ENCODE measurements at places on chromosomes 5 and 9.
A peak's percentile ranks its signal among the peaks of the same experiment; 100 is the strongest.

GRCh38 chr5:74641735-74642542 lies 1.4 kb upstream of the ENC1 start:
- DNase-seq: no peak

GRCh38 chr5:150809363-150809762 lies 30.8 kb downstream of the SMIM3 start:
- DNase-seq: no peak

DNA sequence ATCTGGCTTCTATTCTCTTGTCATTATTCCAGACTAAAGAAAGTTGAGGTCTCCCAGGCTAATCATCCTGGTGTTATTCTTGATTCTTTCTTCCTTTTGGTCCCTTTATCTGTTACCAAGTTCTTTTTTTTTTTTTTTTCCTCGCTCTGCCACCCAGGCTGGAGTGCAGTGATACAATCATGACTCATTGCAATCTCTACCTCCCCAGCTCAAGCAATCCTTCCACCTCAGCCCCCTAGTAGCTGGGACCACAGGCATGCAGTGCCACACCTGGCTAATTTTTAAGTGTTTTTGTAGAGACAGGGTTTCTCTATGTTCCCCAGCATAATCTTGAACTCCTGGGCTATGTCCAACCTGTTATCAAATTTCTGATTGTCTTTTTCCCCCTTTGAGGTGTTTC lies 126.6 kb upstream of the DHFR start:
- no peak for DNase-seq

GRCh38 chr5:67290655-67291054 lies 94.1 kb upstream of the CD180 start:
- no peak for DNase-seq

DNA sequence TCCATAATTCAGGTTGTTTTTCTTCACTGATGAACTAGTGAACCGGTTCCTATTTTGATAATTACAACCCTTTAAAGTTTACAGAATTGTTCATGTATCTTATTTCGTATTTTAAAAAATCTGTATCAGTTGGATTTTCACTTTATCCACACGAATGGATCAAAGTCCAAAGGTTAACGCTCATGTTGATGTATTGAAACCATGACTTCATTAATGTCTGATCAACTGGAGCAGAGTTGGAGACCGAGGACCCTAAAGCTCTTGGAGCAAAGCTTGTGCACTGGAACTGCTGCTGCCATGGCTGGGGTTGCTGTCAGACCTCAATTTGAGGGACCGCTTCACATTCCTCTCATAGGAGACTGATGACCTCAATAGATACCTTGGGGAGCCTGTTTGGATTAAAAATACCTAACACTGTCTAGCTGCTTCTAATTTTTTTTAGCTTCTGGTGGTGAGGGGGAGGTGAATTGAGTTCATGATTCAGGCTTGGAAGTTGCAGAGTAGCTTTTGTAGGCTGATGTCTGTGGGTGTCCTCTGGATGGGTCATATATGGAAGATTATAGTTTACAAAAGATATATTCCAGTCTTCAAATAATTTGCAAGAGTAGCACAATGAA lies 45.1 kb downstream of the KIAA1958 start:
- DNase-seq: no peak

GRCh38 chr5:96315431-96315830 lies 117.6 kb downstream of the PCSK1 start:
- DNase-seq: no peak

DNA sequence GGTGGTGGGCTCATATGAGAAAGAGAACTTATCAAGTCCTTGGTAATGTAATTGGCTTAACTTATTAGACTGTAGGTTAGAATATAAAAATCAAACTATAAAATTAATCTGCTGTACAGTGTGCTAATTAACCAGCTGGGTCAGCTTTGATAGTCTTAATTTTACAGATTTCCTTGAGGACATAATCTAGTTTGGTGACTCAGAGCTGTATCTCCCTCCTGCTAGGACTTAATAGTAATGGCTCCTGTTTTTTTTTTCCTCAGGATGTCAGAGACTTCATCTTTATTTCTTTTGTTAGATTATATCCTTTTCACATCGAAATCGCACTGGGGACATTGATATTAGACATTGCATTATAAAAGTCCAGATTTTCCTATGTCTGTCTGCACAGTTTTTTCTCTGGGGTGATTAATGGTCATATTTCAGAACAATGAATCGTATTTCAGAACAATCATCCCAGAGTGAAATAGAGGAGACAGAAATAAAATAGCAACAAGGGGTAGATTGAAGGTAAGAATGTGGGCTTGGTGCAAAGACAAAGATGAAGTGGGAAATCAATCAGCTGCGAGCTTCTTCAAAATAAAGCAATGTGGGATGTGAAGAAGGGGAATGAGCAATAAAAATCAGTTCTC lies 346.4 kb upstream of the RIOK2 start:
- DNase-seq: no peak

DNA sequence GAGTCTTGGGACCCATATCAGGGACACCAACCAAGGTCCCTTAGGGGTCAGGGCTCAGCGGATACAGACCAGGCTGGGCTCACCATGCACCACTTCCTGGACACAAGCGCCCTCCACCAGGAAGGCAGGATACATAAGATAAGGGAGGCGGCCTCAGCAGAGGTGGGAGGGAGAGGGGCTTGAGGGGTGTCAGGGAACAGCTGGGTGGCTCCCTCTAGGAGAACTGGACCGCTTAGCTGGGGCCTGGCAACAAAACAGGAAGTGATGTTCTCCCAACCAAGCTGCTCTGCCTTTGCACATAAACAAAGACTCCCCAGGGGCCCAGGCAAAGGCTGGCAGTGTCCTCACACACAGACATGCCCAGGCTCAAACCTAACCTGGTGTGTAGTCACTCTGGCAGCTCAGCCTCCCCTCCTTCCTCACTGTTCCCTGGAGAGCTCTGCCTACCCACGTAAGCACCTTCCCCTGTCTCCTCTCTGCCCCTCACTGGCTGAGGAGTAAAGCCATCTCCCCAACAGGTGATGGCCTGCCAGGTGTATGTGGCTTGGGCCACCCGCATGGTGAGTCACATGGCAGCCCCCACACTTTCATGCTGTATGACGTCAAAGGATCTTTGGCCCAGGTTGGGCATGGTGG lies 5.8 kb upstream of the BICD2 start:
- no peak for DNase-seq

DNA sequence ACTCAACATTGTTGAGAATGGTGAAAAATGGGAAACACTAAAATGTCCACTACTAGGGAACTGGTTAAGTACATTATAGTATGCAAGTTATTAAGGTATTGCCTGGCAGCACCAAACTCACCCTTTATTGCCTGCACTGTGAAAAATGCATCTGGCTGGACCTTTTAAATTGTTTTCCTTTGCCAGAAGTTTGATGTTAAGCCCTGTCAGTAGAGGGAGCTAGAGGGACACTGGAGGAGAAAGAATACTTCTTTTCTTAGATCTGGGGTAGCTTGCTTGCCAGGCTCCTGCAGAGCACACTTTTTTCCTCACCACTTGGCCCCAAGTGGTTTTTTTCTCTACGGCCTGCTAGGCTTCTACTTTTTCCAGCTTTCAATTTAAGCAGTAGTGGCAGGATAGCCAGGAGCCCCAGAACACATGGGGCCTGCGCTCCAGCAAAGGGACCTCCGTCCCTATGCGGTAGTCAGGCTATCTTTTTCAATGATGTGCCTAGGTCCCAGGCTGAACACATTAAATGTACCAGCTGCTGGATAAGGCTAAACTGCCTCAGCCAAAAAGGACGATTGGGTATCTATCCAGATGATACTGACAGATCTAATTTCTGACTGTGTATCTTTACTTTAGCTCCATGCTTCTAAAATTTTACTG lies 8.0 kb upstream of the HABP4 start:
- DNase-seq: no peak

DNA sequence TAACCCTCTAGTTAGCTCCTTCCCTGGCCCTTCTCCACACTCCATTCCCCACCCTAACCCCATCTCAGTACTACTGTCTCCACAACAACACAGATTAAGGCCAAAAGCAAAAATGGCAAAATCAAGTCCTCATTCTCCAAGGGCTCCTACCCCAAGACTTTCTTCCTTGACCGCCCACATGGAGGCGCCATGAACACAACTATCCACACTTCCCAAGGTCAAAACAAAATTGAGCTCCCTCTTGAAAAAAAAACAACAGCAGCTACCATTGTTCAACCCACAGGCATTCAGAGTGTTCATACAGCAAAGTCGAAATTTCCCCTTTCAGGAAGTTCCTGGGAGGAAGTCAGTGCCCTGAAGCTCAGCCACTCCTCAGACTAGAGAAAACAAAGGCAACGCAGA lies 54.4 kb downstream of the GNAQ start:
- peak; percentile 17 for DNase-seq

- no peak for DNase-seq
Measured at GRCh38 chr5:120454094-120454798, 9.9 kb upstream of the PRR16 start.

- DNase-seq: no peak
Measured at GRCh38 chr5:175226506-175226905, 217.5 kb downstream of the DRD1 start.

GRCh38 chr5:128262911-128263310 lies 179.3 kb downstream of the SLC12A2 start:
- DNase-seq: no peak

- no peak for DNase-seq
Measured at GRCh38 chr5:15703901-15704300, 203.9 kb downstream of the FBXL7 start.

DNA sequence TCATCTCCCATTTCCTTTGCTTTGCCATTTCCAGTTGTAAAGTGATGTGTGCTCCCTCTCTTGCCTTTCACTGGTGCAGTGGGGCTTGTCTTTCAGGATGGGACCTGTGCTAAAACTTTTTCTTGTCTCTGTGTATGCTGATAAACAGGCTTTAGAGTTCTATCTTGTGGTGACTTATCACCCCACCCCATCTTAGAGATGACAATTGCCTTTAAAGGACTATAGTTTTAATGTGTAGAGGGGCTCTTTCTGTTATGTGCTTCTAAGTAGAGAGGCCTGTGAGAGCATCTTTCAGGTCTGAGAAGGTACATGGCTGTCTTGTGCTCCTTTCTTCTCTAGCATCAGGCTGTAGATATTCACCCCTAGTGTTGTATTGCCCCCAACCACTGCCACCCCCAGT lies 21.9 kb downstream of the MAN2A1 start:
- DNase-seq: no peak

DNA sequence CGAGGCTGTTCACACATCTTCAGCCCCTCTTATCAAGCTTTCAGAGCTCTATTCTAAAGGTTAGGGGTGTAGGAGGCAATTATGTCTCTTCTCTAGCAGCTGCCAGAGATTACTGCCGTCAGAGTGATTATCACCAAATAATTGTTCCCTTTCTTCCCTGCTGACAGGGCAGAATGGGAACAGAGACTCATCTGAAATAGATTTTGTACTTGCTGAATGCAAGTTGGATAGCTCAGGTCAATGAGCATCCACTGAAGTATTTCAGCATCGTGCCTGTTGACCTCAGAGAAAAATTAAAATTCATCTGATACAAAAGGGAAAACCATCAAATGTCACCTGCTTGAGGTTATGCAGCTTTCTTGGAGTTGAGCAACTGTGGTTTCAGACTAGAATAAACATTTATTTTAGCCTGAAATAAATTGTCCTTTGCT lies 213.7 kb upstream of the MAP3K1 start:
- DNase-seq: no peak

GRCh38 chr5:168707716-168708695 lies 128.8 kb upstream of the PANK3 start:
- DNase-seq: no peak

DNA sequence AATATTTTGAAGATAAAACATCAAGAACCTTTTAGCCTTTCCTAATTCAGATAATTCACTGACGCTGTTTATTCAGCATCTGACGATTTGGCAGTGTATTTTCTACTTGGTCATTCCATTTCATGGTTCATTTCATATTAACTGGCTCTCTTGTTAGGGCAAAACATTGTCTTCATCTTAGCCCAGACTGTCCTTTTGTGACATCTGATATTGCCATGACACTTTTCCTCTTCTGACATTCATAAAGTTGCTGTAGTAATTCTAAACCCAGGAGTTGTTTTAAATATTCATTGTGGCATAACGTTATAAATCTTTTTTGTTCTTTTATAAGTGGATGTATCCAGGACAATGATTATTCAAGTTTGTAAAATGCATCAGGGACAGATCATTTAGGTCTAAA lies 1.8 kb downstream of the SCAMP1 start:
- DNase-seq: no peak

GRCh38 chr9:95533996-95534680 lies 17.4 kb upstream of the PTCH1 start:
- no peak for DNase-seq

DNA sequence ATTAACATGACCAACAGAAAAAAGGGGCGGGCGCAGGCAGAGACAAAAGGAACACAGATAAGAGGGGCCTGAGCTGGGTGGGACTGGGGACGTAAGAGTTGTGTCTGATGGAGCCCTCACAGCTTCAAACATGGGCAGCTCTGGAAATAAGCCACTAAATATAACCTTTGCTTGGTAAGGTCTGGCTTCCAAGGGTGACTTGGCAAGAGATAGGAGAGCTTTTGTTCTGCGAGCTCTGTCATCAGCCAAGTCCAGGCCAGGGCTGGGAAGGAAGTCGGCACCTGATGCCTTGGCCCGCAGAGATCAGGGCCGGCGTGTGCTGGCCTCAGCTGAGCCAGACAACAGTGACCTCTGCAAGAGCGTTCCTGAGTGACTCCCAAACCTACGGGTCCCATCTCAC lies 11.8 kb downstream of the TRUB2 start:
- DNase-seq: no peak

DNA sequence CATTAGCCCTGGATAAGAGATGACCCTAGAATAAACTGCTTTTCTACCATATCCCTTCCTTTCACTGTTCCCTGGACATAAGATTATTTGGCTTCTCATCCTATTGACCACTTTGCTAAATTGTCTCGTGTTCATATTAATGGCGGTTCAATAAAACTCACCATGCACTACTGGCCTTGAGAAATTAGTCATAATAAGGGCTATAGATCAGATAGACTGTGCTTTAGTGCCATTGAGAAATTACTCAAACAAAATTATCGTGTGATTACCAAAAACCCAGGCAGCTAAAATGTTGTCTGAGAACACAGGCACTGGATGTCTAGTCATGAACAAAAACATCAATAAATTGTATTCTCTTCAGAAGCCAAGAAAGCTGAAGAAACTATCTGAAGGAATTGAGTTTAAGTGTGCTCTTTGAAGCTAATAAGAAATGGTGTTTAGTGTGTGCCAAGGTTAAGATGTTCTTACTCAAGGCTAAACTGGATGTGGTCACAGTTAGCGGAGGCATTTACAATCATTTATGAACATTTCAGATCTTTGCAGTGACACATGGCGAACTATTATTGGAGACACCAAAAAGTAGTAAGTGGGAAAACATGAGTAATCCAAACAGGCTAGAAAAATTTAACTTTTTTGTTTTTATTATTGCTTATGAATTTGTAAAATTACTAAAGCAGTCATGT lies 460.4 kb upstream of the RORB start:
- DNase-seq: no peak

DNA sequence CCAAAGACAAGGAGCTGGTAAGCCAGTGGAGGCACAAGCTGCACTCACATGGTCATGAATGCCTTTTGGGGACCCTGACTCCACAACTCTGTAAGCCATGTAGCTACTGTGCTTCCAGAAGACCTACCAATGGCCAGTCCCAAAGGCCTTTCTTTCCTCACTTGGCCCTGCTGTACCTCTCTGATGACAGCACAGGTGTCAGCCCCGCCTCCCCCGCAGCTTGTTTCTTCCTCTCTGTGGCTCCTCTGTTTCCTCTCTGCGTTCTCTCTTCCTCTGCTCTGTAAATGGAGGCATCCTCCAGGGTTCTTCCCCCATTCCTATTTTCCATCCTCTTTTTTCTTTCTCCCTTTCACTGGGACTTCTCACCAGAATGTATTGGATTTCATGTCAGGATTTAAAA lies 26.7 kb downstream of the SH3TC2 start:
- DNase-seq: no peak

GRCh38 chr5:434443-435146 lies 8.4 kb upstream of the EXOC3 start:
- no peak for DNase-seq
